Muscle of leg (tissue), 16 donors: ENCODE measurements at places on chromosomes 1 and 21.

- no peak for DNase-seq
Observed at GRCh38 chr1:10779201-10779600, 17.2 kb downstream of the CASZ1 start.

GRCh38 chr1:117607471-117607870, 1.6 kb downstream of the TENT5C start:
- peak; percentile 15 for DNase-seq

GRCh38 chr1:52562766-52563165, 9.9 kb upstream of the TUT4 start:
- DNase-seq = no peak

- no peak for DNase-seq
Observed at GRCh38 chr1:57934745-57935144, 510.9 kb upstream of the DAB1 start.

- no peak for DNase-seq
Observed at GRCh38 chr1:69233463-69233862, 334.3 kb upstream of the LRRC7 start.

DNA sequence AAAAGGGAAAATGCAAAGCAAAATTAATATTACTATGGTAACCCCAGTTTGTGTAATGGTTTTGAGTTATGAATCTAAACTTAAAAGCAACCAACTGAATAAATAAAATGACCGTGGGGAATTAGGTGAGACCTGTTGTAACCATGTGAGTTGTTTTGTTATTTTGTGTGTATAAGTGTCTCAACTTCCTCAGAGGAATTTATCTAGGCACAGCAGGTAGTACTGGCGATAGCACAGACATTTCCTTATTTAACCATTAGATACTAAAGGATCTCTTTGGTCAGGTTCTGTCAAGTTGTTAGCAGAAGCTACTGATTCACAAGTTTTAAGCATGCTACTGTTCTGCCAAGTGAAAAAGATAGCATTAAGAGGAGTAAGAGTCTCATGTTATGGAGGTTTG, 39.3 kb upstream of the LRRC7 start:
- DNase-seq = no peak

DNA sequence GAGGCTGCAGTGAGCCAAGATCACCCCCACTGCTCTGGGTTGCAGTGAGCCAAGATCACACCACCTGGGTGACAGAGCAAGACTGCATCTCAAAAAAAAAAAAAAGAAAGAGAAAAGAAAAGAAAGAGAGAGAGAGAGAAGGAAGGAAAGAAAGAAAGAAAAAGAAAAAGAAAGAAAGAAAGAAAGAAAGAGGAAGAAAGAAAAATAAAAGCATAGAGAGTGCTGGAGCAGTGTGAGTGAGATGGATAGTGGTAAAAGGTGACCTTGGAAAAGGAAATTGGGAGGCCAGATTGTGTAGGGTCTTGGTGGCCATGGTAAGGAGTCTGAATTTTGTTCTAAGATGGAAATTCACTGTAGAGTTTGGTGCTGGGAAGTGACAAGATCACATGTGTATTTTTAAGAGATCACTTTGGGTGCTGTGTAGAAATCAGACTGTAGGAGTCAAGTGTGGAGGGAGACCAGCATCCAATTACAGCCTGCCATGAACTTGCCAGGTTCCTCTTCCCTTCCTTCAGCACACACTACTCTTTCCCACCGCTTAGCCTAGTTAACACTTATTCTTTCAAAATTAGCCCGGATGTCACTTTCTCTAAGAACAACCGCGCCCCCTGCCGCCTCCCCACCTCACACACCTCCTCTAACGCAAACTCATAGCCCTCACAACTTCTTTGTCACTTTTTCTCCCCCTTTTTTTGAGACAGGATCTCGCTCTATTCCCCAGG, 17.9 kb downstream of the MTX1 start:
- peak; percentile 90 for DNase-seq

DNA sequence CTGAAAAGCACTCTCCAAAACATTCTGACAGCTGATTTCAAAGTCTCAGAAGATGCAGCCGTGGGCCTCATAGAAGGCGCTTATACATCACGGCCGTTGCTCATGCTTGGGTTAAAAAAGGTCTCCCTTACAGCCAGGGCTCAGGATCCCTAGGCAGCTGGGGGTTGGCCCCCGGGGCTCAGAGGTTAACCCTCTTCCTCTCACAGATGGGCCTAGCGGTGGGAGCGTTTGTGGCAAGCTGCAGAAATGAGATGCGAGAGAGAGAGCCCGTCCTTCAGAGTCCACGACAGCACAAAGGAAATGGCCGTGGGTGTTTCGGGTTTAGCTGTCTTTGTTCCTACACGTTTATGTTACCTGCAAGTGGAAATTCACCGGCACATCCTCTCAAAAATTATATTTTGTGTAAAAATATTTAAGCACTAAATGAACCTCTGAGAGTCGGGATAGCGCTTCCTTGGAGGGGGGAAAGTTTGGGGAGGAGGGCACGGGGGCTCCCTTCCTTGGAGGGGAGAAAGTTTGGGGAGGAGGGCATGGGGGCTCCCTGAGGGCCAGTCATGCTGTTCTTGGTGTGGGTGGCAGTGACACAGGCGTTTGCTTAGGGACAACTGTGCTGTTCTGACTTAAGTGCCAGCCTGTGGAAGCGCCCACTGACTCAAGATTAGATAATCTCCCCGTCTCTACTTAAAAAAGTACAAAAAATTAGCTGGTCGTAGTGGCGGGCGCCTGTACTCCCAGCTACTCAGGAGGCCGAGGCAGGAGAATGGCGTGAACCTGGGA, 20.5 kb upstream of the PRDM15 start:
- no peak for DNase-seq

DNA sequence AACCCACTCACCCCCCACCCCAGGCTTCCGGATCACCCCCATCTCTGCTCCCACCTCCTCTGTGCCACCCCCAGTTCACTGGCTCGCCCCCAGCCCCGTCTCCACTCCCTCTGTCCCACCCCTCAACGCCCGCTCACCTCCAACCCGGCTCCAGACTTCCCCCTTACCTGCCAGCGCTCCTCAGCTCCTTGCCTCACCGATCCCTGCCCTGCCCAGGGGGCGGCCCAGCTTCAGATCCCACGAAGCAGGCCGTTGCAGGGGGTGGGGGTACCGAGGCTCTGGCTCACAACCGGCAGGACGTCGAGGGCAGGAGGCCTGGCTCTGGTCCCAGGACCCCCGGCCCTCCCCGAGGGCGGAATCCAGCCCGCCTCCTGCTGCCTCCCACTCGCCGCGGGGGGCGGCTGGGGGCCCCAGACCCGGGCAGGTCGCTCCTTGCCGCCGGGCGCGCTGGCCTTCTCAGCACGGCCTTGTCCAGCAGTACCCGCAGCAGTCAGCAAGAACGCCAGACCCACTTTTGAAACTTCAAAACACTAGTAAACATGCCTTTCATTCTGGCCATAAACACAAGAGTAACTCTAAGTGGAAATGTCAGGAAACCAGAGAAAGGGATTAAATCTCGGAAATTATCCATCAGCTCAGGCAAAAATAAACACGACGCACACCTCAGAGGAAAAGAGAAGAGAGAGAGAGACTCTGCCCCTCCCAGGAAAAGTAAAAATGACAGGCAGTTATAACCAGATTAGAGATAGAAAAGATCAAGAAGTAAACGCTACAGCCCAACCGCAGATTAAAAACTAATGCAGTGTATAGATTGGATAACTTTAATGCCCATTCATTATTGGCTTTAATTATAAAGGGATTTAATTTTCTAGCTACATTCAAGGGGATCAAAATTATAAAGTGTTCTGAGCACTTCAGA, 1.0 kb upstream of the FAM89A start:
- DNase-seq = peak; percentile 20

DNA sequence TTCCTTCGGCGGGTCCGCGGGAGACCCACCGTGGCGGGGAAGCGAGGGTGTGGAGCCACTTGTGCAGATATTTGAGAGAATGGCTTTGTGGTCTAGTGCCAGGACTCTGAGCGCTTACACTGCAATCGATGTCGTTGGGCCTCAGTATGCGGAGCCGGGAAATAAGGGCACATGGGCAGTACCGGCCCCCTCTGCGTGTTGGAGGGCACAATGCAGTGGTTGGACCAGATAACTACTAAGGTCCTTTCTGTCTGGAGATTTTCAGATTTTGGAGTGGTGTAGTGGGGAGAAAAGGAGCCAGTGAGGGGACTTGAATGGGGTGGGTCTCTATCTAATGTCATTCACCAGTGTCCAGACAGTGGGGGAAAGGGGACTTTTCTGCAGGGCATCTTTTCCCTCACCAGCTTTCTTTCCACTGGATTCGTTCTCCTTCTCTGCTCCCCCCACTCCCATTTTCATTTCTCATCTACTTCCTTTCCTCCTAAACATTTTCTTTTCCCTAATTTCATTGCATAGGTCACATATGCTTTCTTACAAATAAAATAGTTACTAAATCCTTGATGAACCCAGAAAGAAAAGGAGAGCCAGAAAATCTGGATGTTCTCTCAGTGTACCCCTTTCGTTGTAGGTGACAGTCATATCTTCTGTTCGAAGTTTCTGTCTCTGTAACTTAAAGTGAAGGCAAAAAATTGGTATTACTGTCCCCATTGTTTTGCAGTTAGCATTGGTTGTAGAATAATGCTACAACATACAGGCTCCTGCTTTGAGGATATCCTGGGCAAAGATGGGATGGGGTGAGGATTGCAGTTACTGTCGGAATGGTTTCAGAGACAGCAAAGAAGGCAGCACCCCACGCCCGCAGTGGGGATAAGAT, 1.4 kb downstream of the ATF3 start:
- DNase-seq = peak; percentile 46

- peak; percentile 98 for DNase-seq
Observed at GRCh38 chr1:61184040-61184713, 101.8 kb downstream of the NFIA start.

DNA sequence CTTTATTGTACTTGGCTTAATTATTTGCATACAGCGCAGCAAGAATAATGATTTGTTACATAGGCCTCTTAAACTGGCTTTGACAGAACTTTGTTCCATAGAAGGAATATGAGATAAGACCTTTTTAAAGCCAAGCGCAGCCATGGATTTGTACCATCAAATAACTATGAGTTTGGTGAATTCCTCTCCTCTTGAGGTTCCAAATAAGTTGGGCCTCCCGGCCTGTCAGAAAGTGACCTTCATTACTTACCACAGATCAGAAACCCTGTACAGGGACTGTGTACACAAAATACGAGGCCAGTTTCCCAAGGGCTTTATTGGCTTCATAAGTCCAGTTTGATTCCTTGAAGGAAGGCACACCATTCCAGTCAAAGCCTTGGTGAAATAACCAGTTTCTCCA, 21.8 kb upstream of the HSD3B1 start:
- DNase-seq = no peak

DNA sequence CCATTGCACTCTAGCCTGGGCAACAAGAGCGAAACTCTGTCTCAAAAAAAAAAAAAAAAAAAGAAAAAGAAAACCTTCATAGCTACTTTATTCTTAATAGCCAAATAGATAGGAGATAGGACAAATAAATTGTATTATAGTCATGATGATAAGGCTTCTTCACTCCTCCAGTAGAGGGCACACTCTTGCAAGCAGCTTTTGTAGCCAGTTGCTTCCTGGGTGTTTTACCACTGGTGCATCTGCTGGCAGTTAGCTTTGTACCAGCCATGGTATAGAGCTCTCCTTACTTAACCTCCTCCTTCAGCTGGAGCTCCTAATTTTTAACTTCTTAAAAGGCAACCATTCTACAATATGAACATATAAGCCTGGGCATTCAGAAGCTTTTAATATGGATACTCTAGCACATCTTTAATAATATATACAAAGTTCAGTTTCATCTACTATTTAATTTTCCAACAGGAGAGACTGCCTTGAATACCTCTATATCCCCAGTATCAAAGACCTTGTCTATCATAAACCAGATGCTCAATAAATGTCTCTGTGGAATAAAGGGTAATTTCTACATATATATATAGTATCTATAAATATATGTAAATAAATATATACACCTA, 35.8 kb downstream of the EVI5 start:
- peak; percentile 16 for DNase-seq

DNA sequence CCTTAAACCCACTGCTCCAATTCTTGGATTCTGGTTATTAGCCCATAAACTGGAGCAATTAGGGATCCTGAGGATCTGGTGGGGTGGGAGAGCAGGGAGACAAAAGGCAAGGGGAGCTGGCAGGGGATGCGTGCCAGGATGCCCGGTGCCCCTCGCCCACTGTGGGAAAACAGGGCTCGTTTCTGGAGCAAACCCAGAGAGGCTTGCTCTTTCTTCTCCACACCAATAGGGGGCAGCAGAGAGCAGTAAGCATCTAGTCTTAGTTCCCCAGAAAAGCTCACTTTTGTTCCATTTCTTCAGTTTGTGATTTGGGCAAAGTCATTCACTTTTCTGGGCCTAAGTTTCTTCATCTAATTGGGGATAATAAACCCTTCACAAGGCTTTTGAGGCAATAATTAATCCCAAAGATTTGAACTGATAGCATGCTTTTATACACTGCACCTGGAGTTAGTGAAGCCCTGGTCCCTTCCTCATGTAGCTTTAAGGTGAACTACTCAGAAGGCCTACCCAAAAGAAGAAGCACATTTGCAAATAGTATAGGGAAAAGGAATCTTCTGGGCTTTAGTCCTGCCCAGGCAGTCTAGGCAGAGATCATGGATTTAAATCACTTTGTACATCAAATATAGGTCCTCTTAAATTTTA, 160.6 kb upstream of the USP24 start:
- DNase-seq = peak; percentile 66

- DNase-seq = no peak
Observed at GRCh38 chr1:241424480-241424971, 67.5 kb upstream of the RGS7 start.

GRCh38 chr1:224203243-224204016, 20.4 kb downstream of the DEGS1 start:
- peak; percentile 79 for DNase-seq

- DNase-seq = no peak
Observed at GRCh38 chr1:19812875-19813642, 2.0 kb downstream of the RNF186 start.

DNA sequence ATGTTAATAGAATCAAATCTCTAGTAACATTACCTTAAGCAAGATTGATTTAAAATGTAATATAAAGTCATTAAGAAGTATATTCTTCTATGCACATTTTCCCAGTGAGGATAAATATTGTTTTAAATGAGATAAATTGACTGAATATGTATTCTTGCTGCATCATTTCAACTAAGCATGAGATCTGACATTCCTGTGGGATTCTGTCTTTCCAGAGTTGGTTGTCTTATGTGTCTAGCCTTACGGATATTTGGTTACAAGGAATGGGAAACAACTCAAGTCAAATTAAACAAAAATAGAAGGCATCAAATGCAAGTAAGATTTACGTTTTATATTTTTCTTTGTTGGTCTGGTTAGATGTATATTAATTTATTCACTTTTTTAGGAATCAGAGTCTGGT, 287.5 kb downstream of the PTGER3 start:
- no peak for DNase-seq

- DNase-seq = peak; percentile 33
Observed at GRCh38 chr1:107379826-107380225, 239.0 kb downstream of the NTNG1 start.

DNA sequence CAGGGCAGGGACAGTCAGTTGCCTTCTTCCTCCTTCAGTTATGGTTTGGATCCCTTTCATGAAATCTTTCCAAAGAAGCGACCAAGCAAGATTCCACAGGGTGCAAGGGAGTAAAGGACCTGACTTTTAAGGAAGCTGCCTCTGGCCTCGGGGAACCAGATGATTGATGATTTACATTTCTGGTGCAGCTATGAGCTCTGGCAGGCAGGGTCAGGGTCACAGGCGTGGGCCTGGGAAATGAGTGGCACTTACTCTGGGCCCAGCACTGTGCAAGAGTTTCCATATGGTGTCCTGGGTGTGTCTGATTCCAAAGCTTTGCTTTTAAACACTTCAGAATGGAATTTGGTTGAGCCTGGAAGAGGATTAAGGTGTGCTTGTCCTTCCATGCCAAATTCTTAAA, 7.2 kb upstream of the CRABP2 start:
- DNase-seq = no peak
